Pancreas (tissue), 10 donors: ENCODE measurements at places on chromosomes 7 and 10.

GRCh38 chr7:90412458-90413184 lies 9.4 kb downstream of the CLDN12 start:
- no peak for DNase-seq

GRCh38 chr7:69553190-69553589 lies 45.1 kb upstream of the AUTS2 start:
- no peak for DNase-seq

DNA sequence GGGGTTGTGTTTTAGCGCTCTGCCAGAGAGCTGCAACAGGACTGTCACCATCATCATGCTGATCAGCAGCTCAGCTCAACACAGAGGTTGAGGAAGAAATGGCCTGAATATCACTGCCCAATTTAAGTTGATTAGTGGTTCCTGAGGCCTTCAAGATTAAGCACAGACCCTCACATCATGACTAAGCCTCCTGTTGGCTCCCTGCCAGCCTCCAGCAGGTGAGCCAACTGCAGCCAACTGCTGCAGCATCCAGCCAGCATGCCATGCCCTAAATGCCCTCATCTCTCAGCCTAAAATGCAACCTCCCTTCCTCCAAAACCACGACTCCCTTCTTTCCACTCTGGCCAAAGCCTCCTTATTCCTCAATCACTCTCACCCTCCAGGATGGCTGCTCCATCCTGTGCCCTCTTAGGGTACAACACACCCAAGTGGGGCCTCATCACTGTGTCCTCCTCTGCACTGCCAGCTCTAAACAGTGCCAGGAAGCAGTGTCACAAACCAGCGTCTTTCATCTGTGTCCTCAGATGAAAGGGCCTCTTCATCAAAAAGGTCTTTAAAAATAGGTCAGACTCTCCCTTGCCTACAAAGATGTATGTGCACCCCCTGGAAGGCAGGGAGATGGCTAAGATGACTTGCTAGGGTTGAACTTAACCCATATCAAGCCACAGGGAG lies 259.3 kb downstream of the ZEB1 start:
- no peak for DNase-seq

- no peak for DNase-seq
Observed at GRCh38 chr10:25600651-25601050, 333.4 kb upstream of the MYO3A start.

DNA sequence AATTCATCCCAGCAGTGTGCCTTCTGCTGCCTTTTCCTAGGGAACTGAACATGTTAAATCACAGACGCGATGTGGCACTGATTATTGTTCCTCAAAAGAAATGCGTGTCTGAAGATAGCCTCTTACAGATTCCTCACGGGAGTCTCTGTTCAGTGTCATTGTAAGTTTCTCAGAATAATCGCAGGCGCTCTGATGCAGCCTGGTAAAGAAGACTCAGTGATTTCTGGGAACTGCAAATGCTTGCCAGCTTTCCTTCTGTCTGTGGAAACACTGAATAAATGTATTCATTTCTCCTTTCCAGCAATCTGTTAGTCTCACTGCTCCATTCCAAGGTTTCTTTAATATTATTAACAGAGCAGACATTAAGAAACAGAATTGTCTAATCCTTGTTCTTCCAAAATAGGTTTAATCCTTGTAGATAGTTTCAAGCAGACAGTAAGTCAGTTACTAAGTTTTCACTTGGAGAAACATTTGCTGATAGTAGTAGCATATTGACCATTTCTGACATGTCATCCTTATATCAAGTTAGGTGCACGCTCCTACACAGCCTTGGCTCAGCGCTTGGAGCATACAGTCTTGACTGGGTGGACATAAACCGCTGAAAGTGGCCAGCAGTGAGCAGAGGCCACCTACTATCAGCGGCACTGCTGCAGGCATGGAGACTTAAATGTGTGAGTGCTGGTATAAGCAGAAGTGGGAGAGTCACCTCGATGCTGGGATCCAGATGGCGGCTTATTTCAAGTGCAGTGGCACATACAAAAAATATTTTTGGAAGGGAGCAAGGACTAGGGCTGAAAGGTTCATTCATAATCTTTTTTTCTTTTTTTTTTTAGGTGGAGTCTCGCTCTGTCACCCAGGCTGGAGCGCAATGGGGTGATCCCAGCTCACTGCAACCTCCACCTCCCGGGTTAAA lies 27.7 kb downstream of the MMRN2 start:
- no peak for DNase-seq

DNA sequence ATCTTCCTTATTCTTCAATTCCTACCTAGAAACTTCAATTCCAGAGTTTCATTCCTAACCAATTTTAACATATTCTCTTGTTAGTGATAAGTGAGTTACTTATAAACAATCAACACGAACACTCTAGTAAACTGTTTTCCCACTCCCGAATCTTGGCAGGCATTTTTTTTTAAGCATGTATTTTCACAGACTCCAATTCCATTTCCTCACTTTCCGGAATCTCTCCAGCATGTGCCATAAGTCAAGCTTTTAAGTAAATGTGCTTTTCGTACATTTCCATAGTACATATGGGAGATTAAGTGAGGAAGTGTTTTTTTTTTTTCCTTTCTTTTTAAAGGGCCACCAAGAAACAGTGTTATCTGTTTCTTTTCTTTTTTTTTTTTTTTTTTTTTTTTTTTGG lies 89.1 kb downstream of the FGFR2 start:
- no peak for DNase-seq

DNA sequence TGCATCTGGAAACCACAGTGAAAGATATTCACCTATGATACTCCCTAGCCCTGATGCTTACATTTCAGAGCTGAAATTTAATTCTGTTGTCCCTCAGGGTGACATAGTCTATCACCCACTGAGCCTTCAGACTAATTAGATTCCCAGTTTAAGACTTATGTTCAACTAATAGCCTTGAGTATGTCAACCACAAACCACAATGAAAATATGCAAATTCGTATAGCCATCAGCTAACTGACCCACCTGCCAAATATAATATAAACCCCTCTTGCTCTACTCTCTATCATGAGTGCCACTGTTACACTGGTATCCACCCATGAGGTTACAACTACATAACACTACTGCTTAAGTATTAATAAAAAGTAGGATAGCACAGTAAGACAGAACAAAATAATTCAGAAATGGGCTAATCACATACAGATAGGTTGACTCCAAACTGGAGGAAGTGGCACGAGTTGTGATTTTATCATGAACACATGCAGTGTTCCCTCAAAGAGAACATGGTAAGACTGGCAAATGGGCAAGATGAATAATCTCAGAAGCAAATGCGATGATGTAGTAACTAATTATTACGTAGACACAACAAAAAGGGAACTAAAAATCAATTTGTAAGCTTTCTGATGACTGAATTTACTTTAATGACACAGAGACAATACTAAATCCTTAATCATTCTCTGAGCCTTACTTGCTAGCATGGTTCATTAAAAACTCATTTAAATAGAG lies 290.6 kb downstream of the PARD3 start:
- DNase-seq: no peak

GRCh38 chr7:84664626-84665025 lies 470.0 kb upstream of the SEMA3A start:
- no peak for DNase-seq

DNA sequence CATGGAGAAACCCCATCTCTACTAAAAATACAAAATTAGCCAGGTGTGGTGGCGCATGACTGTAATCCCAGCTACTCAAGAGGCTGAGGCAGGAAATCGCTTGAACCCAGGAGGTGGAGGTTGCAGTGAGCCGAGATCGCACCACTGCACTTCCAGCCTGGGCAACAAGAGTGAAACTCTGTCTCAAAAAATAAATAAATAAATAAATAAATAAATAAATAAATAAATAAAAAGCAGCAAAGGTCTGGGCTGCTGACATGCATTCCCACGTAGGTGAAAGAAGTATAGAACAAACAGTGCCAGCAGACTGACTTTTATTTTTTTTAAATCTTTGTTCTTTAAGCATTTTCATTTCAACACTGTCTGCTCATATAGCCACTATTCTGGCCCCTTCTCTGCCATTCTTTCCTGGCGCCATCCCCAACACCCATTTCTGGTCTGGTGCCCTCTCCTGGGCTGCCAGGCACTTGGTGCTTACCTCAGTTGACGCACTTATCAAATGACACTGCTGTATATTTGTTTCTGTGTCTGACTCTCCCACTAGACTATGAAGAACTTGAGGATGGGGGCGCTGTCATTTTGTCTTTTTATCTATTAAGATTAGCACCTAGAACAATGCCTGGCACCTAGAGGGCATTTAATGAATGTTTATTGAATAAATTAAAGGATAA lies 15.6 kb downstream of the FAM107B start:
- DNase-seq: peak; percentile 67

DNA sequence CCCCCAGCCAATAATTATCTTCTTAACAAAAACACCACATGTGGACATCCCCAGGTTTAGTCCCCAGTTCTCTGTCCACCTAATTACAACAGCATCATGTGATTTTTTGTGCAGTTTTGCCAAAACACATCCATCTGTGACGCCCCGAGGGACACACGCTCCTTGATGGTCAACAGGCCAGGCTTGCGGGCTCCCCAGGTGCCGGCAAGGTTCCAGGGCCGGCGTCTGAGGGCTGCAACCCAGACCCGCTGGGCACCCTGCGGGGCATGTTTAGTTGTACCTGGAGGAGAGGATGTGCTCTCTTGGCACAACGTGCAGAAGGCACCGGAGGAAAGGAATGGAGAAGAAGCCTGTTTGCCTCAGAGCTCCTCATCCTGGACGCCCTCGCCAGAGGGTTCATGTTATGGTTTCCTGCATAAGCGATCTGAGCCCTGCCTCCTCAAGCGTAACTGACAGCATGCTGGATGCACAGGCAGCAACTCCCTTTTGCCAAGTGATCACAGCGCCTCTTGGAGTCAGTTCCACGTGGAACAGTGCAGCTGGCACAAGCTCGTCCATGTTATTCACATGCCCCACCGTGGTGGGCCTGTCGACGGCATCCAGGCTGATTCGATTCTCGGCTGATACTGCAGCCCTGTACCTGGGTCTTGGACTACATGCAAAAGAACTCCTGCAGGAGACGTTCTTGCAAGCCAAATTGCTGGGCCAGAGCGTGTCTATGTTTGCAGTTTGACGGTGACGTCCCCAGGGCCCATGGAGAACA lies 41.6 kb downstream of the JAKMIP3 start:
- no peak for DNase-seq

DNA sequence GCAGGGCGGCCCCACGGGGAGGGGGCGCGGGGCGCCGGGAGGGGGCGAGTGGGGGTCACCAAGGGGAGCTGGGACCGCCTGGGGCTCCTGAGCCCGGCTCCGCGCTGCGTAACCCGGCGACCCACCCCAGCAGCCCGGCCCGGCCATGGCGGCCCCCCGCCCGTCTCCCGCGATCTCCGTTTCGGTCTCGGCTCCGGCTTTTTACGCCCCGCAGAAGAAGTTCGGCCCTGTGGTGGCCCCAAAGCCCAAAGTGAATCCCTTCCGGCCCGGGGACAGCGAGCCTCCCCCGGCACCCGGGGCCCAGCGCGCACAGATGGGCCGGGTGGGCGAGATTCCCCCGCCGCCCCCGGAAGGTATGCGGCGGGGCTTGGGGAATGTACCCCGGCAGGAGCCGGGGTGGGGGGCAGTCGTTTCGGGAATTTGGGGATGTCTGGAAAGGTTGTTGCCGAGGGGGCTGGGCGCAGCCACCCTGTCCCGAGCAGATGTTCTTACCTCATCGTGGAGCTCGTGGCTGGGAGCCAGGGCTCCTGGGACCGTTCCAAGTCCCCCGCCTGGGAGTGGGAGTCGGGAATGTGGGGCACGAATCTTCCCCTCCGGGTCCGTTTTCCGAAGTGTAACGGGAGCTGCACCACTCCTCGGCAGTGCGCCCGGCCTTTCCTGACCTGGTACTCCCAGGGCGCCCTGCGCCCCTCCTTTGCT lies 431 bp downstream of the ZYX start:
- DNase-seq: peak; percentile 86

DNA sequence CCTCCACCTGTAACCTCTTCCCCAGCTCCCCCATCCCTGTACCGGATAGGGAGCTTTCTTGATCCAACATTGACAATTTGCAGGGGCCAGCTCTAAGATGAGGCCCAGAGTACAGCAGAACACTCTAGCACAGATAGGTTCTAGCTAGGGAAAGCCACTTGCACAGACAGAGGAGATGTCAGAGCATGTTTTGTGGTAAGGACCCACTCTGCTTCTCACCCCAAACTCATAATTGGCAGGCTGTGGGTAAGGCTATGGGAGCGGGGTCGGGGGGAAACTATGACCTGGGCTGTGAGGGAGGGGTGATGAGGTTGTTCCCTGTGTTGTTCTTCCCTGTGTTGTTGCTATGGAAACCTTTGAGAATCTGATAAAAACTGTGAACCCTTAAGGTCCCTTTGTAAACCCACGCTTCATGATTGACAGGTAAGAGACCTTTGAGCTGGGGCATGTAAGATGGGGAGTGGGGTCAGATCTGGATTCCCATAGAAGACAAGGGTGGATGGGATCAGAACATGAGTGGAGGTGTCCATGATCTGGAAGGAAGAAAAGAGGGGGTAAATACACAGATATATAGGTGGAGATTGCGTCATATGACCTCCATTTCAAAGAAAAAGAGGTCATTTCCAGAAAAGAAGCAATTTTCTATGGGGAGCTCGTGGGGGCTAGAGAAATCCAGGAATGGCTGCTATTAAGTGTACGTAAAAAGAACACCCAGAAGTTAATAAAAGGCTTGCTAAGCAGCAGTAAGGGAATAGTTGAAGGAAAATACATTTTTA lies 4.0 kb downstream of the CALD1 start:
- DNase-seq: no peak

DNA sequence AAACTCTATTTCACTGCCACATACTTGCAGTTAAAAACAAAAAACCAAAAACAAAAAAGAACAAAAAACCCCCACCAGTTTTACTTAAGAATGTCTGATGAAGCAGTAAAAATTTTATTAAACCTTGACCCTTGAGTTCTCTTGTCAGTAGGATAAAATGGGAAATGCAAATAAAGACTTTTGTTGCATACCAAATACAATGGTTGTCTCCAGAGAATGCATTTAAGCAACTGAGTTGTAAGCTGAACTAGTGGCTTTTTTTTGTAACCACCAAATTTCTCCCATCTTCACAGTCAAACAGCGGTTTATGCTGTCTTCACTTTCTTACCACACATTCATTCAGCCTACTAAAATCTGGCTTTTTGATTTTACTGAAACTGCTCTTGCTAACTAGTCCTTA lies 3.1 kb downstream of the SYPL1 start:
- no peak for DNase-seq

DNA sequence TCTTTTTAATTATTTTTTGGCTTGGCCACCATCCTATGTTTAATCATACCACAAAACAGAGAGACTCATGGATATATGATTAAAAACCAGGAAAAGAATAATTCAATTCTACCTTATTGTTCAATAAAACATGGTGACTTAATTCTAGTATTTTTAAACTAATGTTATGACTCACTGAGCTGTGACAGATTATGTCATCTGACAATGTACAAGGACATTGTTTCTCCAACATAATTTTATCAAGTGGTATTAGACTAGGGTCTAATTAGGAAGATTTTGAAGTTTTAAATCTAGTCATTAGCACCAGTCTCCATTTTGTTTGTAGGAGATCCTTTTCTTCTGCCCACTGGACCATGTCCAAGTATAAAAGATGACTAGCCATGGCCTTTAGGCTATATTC lies 199.3 kb upstream of the MDFIC start:
- DNase-seq: no peak

- DNase-seq: no peak
Observed at GRCh38 chr10:29554660-29555059, 80.1 kb downstream of the SVIL start.
